Endodermal cell (in vitro differentiated cells): ENCODE measurements at places on chromosomes 3 and 15. TPM values are rescaled to one million over a fixed set of nuclear protein-coding genes. Genes with fewer than 3 reads are reported as not detected.

GRCh38 chr15:66515901-66516322, 10.8 kb downstream of the ZWILCH start:
- H3K4me3 ChIP-seq: no peak overlapping the region
- H3K27me3 ChIP-seq: no peaks in the 10 kb centered on the region
- no peak overlapping the region for H3K27ac ChIP-seq
- H3K36me3 ChIP-seq: peaks cover 72% of the 10 kb centered on the region

GRCh38 chr15:66080717-66081398, 172.7 kb downstream of the MEGF11 start:
- H3K36me3 ChIP-seq: no peaks in the 10 kb centered on the region
- H3K4me3 ChIP-seq: no peak overlapping the region
- H3K27ac ChIP-seq: no peak overlapping the region
- no peaks in the 10 kb centered on the region for H3K27me3 ChIP-seq

DNA sequence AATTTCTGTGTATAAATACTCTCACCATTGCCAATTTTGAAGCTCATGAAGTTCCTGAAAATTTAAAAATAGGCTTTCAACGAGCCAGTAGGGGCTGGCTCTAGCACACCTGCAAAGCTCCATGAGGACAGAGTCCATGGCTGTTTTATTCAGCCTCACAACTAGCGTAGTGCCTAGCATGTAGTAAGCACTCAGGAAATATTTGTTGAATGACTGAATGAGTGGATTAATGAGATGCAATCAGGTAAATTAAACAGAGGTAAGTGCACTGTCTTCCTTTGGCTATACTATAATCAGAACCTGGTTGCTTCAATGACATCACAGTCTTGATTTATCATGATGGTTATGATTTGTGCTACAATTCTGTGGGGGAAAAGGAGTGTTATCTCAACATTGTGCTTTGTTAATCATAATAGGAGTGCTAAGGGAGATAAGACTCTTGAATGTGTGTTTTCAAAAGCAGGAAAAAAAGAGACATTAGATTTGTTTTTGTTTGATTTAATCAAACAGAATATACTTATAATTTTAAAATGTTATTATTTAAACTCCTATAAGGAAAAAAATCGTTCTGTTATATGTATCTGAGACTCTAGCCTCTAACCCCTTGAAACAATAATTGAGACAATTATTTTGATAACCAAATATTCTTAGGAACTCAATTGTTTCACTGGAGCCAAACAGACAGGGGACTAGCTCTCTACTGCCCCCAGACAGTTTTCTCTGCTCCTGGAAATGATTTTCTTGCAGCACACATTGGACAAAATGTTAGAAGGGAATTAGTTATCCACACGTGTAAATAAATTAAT, 171.7 kb upstream of the ATP11B start:
- H3K27ac ChIP-seq: no peak overlapping the region
- no peaks in the 10 kb centered on the region for H3K27me3 ChIP-seq
- H3K36me3 ChIP-seq: no peaks in the 10 kb centered on the region
- no peak for DNase-seq
- no peak overlapping the region for H3K4me3 ChIP-seq

- no peak overlapping the region for H3K4me3 ChIP-seq
- no peak overlapping the region for H3K27ac ChIP-seq
- H3K27me3 ChIP-seq: no peaks in the 10 kb centered on the region
- DNase-seq: no peak
- H3K4me1 ChIP-seq: no peaks in the 10 kb centered on the region
- H3K36me3 ChIP-seq: no peaks in the 10 kb centered on the region
These were observed 54.3 kb upstream of the FGD5 start for GRCh38 chr3:14764331-14765059.

DNA sequence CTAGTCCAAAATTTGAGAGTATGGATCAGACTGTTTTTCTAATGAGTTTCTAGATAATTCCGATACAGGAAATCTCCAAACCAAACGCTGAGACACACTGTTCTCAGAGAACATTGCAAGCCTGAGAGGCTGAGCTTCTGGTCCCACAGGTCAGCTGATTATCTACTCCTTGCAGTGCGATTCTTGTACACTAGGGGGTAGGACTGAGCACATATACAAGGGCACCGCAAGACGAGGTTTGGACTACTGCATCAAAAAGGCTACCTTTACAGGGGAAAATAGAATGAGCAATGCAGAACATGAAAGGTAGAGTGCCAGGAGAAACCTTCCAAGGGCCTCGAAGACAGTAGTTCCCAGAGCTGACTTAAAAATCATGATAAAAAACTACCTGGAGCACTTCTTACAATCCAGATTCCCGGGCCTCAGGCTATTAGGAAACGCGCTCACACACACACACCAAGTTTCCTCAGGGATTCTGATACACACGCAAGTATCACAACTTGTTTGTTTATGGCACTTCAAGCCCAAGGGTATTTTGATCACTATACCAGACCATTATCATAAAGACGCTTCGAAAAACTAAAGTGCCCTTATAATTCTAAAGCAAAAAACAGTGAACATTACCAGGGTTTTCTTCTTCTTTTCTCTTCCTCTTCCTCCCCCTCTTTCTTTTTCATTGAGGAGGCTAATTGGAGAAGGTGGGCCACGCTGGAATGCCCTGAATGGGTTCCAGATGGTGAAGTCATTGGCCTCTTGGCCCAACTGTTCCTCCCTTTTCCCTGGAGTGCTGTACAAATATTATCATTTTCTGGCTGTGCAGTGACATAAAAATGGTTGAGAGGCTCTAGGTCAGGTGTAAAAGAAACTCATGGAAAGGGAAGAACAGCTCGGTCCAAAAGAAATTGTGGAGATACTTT, 61.8 kb downstream of the SLC12A8 start:
- H3K27ac ChIP-seq: no peak overlapping the region
- no peaks in the 10 kb centered on the region for H3K27me3 ChIP-seq
- no peaks in the 10 kb centered on the region for H3K36me3 ChIP-seq
- no peak overlapping the region for H3K4me3 ChIP-seq

DNA sequence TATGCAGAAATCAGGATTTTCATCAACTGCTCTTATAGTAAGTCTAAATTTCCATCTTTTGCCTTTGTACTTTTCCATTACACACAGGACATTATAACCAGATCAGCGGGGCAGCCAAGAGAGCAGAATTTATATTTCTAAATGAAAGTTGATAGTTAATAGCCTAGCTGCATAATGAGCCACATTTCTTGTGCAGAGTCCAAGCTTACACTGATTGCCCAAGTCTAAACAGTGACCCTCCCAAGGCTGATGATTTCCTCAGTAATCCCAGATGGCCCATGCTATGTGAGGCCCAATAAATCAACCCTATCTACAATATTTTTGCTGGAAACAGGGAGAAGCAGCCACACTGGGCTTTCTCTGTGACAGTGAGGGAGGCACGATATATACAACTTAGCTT, 475.8 kb upstream of the KCNMB2 start:
- no peaks in the 10 kb centered on the region for H3K4me1 ChIP-seq
- H3K36me3 ChIP-seq: no peaks in the 10 kb centered on the region
- no peak overlapping the region for H3K27ac ChIP-seq
- H3K27me3 ChIP-seq: no peaks in the 10 kb centered on the region

- H3K36me3 ChIP-seq: no peaks in the 10 kb centered on the region
- no peaks in the 10 kb centered on the region for H3K27me3 ChIP-seq
- H3K27ac ChIP-seq: no peak overlapping the region
These were observed 100.0 kb downstream of the DNAJB8 start for GRCh38 chr3:128366652-128367051.

DNA sequence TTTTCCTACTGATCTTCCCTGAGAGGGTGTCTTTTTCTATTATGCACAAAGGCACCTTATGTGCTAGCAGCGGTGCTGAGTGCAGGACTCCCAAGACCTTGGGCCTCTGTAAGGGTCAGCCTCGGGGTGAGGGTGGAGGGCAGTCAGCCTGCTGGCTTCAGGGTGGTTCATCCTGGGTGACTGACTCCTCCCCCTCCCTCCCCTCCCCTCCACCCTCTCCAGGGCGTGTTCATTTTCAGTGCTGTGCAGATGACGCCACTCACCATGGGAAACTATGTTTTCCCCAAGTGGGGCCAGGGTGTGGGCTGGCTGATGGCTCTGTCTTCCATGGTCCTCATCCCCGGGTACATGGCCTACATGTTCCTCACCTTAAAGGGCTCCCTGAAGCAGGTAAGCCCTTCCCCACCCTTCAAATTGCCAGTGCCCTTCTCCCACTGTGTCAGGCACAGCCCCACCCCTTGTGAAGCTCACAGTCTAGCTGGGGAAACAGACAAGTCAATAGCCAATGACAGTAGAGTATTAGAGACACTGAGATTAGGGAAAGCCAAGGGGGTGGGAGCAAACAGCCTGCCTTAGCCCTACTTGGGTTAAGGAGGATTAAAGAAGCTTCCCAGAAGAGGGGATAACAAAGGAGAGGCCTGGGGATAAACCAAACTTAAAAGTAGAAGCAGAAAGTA, 41.9 kb downstream of the SLC6A1 start:
- no peaks in the 10 kb centered on the region for H3K4me1 ChIP-seq
- no peak overlapping the region for H3K27ac ChIP-seq
- H3K27me3 ChIP-seq: no peaks in the 10 kb centered on the region
- DNase-seq: no peak

GRCh38 chr3:39323494-39323893, 6.0 kb upstream of the CCR8 start:
- H3K27me3 ChIP-seq: no peaks in the 10 kb centered on the region
- H3K4me3 ChIP-seq: no peak overlapping the region
- no peaks in the 10 kb centered on the region for H3K4me1 ChIP-seq
- H3K27ac ChIP-seq: no peak overlapping the region
- no peaks in the 10 kb centered on the region for H3K36me3 ChIP-seq

- H3K36me3 ChIP-seq: peaks cover 82% of the 10 kb centered on the region
- no peak overlapping the region for H3K4me3 ChIP-seq
- peaks cover 2% of the 10 kb centered on the region for H3K4me1 ChIP-seq
These were observed 6.2 kb downstream of the VPS18 start for GRCh38 chr15:40900256-40901052.

GRCh38 chr15:63879211-63879610, 45.5 kb upstream of the HERC1 start:
- DNase-seq: no peak
- no peaks in the 10 kb centered on the region for H3K36me3 ChIP-seq
- peaks cover 73% of the 10 kb centered on the region for H3K27me3 ChIP-seq
- H3K4me3 ChIP-seq: no peak overlapping the region
- peak overlapping the region; percentile 80 for H3K27ac ChIP-seq

- no peaks in the 10 kb centered on the region for H3K4me1 ChIP-seq
- no peak overlapping the region for H3K27ac ChIP-seq
- H3K27me3 ChIP-seq: peaks cover 39% of the 10 kb centered on the region
- no peaks in the 10 kb centered on the region for H3K36me3 ChIP-seq
- no peak overlapping the region for H3K4me3 ChIP-seq
- no peak for DNase-seq
These were observed 3.1 kb upstream of the CAMKV start for GRCh38 chr3:49872801-49873281.

DNA sequence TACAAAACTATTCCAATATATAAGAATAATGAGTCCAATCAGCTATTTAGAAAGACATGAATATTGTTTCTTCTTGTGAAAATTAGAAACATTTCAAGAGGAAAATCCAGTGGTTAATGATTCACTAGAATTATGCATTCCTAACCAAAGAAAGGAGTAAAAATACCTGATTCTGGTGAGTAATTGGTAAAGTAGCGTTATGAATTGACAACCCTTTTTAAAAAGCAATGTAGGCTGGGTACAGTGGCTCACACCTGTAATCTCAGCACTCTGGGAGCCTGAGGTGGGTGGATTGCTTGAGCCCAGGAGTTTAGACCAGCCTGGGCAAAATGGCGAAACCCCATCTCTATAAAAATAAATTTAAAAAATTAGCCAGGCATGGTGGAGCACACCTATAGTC, 43.3 kb downstream of the TOPAZ1 start:
- DNase-seq: no peak
- peaks cover 36% of the 10 kb centered on the region for H3K27me3 ChIP-seq
- no peak overlapping the region for H3K4me3 ChIP-seq
- H3K27ac ChIP-seq: no peak overlapping the region
- no peaks in the 10 kb centered on the region for H3K36me3 ChIP-seq

The BNC1 gene
- 0.07 TPM in 1 of 2 replicates, not detected in the other for total RNA-seq

The KLHL40 gene
- total RNA-seq: not detected in 2 replicates

The LRRC31 gene
- not detected in 2 replicates for total RNA-seq

The A4GNT gene
- not detected in 3 replicates for total RNA-seq

The CPN2 gene
- not detected in 3 replicates for total RNA-seq
